Mesenteric fat pad (tissue), 1 donor: ENCODE measurements at places on chromosomes 12 and 14. TPM values are rescaled to one million over a fixed set of nuclear protein-coding genes. Genes with fewer than 3 reads are reported as not detected.

- DNase-seq = no peak
These were observed 165.4 kb downstream of the FOXG1 start for GRCh38 chr14:28931999-28932398.

GRCh38 chr12:96208801-96209549 is 14.8 kb downstream of the ELK3 start:
- DNase-seq = no peak

- no peak for DNase-seq
These were observed 137.5 kb upstream of the MYL2 start for GRCh38 chr12:111057701-111058425.

GRCh38 chr12:47184813-47185212 is 105.1 kb upstream of the AMIGO2 start:
- DNase-seq = no peak

DNA sequence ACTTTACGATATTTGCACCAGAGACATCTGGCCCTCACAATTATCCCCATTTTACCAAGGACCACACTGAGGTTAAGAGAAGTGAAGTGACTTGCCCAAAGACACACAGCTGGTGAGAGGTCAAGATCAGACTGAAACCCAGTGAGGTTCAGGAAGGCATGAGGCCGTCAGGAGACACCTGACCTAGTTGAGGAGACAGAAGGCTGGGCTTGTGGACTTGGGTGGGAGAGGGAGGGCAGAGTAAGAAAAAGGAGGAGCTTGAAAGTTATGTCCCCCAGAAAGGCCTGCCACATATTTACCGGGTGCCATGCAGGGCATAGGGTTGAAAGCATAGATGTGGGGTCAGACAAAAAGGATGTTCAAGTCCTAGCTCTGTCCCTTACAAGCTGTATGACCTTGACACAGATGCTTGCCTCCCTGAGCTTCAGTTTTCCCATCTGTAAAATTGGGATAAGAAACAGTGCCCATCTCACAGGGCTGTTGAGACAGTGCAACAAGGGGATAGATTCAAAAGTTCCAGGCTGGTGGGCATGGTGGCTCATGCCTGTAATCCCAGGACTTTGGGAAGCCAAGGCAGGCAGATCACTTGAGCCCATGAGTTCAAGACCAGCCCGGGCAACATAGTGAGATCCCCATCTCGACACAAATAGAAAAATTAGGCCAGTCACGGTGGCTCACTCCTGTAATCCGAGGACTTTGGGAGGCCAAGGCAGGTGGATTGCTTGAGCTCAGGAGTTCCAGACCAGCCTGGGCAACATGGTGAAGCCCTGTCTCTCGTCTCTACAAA is 6.4 kb downstream of the SELPLG start:
- no peak for DNase-seq

- DNase-seq = no peak
These were observed 14.9 kb downstream of the PLEKHD1 start for GRCh38 chr14:69499436-69499835.

DNA sequence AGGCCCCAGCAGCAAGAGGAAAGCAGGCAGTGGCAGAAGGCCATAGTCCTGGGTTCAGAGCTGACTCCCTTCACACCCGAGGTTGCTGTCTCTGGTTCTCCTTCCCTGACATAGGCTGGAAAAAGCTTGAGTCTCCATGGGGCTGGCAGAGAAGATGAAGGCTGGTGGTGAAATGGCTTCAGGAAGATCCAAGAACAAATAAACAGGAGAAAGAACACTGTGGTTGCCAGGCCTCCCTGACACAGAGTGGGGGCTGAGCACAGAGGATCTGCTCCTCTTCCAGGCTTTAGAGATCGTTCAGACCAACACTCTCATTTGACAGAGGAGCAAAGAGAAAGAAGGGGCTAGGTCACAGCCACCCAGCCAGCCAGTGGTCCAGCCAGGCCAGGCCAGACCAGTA is 14.3 kb downstream of the HDAC7 start:
- DNase-seq = no peak

GRCh38 chr14:102878174-102878969 is 44.1 kb upstream of the AMN start:
- DNase-seq = no peak

DNA sequence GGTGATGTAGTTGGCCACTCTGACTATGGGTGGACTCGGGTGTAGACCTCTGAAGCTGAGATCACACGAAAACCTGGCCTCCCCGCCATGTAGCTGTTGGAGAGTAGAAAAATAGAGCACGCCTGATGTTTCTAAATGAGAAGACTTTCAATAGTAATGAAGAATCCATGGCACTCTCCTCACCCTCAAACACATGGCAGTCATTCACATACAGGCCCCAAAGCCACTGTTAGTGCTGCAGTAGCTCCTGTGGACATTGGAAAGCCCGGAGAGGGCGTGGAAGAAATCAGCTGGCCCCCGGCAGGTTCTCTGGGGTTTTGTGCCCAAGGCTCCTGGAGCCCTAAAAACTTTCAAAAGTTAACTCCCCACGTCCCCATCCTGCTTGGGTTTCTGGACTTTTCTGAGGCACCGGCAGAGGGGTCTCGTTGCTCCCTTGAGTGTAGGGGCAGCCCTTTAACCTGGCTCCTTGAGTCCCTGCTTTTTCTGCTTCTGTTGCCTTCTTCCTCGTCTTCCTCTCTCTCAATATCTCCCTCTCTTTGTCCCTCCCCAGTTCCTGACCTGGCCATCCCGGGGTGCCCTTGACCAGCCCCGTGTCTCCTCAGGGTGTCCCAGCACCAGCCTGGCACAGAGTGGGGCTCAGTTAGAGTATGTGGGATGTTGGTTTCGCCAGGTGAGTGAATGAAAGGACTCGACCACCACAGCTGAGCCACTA is 8.3 kb downstream of the MEG3 start:
- no peak for DNase-seq

DNA sequence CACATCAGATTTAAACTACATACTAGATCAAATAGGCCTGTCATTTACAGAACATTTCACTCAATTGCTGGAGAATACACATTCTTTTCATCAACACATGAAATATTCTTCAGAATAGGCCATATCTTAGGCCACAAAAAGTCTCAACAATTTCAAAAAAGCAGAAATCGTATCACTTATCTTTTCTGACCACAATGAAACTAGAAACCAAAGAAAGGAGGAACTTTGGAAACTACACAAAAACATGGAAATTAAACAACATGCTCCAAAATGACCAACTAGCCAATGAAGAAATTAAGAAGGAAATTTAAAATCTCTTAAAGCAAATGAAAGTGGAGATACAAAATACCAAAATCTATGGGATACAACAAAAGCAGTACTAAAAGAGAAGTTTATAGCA is 35.1 kb downstream of the PARP11 start:
- DNase-seq = no peak

- no peak for DNase-seq
These were observed at the start of gene PSMB5 for GRCh38 chr14:23034498-23035302. Gene PSMB5, minus strand, starts transcription at chr14:23034900. Its CDS starts 19 bp downstream, at chr14:23034881.

DNA sequence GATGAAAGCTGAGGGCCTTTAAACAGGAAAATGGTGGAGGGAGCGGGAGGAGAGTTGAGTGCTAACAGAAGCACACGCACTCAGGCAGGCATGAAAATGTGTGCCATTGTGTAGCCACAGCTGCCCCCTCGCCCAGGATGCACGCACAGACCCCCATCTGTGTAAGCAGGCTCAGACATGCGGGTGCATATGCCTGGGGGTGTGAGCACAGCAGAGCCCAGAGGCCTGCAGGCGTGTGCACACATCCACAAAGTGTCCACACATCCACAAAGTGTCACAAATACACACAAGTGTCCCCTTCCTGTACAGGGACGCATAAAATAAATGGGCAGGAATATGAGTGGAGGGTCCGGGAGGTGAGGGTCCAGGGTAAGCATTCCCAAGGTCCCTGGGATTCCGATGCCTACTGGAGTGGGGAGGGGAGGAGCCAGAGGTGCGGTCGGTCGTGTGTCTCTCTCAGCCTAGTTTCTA is 805 bp upstream of the KRT7 start:
- peak; percentile 65 for DNase-seq

- DNase-seq = no peak
These were observed 44.1 kb downstream of the ETV6 start for GRCh38 chr12:11693601-11694000.

DNA sequence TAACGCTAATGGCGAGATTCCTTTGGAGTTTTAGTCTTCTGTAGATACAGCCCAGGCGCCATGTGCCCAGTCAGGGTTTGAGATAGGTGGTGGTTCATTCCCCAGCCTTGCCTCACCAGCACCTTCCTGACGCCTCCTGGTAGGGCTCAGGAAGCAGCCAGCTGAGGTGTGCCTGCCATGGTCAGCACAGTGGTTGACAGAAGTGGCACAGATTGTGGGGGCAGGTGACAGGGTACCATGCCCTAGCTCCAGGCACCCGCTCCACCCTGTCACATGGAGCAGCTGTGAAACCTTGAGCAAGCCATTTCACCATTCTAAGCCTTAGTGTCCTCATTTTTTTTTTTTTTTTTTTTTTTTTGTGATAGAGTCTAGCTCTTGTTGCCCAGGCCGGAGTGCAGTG is 45.6 kb downstream of the EVL start:
- no peak for DNase-seq

- DNase-seq = no peak
These were observed 34.2 kb downstream of the TRAF3 start for GRCh38 chr14:102811254-102811963.

- no peak for DNase-seq
These were observed 354.5 kb upstream of the FOXG1 start for GRCh38 chr14:28412077-28412476.

- DNase-seq = peak; percentile 86
These were observed 6.5 kb downstream of the KRT86 start for GRCh38 chr12:52280796-52281560.

DNA sequence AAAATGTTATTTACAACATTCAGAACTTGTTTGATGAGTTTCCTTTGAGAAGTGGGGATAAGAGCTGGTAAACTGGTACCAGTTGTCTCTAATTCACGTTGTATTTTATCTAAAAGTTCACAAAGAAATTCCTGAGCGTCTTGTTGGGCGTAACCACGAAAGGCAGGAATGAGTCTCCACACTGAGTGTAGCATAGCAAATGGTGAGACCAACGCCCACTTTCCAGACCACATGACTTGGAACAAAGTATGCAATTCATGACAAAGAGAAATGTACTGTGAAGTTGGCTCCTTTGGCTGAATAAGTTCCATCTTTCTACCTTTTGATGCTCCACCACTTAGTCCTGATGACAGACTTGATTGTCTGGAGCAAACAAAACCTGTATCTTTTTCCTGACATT is 18.4 kb downstream of the USP44 start:
- no peak for DNase-seq

PROX2 gene
- not detected for total RNA-seq

TSPAN19 gene
- not detected for total RNA-seq

TSPAN11 gene
- total RNA-seq = 1.4 TPM

TAS2R42 gene
- total RNA-seq = not detected

ACOT6 gene
- total RNA-seq = not detected

CLEC4D gene
- 4.8 TPM for total RNA-seq
